Effector CD4-positive, alpha-beta T cell (primary cell): ENCODE measurements at places on chromosomes 3 and 15.

DNA sequence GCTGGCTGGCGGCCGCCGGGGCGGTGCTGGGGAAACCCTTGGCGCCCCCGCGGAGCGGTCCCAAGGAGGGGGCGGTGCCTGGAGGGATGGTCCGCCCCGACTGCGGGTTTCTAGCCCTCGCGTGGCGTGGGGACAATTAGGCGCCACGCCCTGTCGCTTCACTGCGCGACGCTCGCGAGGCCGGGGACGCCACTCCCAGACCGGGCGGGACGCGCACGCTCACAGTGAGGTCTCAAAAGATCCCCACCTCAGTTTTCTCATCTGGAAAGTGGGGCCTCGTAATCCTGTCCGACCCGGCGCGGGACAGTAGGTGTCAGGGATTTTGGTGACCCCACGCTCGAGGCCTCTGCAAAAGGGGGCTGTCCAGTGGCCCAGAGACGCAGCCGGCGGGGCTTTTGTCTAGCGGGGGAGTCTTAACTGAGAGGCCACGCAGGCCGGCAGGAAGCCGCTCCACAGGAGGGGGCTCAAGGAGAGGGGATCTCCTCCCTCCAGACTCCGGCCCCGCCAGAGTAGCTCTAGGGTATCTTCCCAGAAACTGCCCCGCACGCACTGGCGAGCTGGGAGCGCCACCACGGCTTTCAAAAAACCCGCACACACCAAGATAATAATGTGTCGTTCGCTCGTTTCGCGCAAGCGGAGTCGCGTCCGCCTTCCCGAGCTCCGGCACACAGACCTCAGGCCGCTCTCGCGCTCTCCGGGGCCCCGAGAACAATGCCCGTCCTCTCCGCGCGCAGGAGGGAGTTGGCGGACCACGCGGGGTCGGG, 710 bp upstream of the CLK3 start:
- DNase-seq, result peak; percentile 88

DNA sequence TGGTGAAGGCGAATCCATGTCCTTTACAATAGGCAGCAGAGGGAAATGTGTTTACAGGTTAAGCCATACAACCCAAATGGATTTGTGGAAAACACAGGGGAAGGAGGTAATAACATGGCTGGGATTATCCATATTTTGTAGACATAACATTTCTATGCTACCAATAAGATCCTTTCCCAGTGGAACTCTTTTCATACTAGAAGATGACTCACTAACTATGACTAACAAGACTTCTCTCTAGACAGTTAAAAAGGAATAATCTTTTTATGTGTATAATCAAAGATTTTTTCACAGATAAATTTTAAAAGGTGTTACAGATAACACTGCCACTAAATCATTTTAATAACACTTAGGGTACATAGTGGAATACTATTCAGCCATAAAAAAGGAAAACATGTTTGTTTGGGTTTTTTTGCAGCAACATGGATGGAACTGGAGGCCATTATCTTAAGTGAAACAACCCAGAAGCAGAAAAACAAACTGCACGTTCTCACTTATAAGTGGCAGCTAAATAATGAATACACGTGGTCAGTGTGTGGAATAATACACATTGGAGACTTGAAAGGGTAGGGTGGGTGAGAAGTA, 39.6 kb downstream of the VPS13C start:
- no peak for DNase-seq

DNA sequence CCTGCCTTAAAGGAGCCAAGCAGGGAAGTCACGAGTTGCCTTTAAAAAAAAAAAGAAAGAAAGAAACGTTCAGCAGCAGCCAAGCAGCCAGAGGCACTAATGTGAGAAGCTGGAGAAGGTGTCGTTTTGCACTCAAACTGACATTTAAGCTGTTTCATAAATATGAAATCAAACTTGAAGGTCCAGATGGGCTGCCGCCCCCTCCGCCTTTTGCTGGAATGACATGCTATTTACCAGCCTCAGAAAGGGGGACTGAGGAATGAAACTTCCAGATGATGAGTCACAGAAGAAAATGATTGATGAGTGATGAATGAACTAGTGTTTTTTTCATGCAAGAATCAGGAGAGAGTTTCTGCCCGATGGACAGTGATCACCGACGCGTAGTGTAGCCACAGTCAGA, 396.8 kb downstream of the IGSF11 start:
- no peak for DNase-seq

GRCh38 chr3:99952306-99952705, 134.6 kb downstream of the CMSS1 start:
- DNase-seq, result no peak

- DNase-seq, result no peak
These were observed 55.3 kb downstream of the GTF2E1 start for GRCh38 chr3:120797857-120798256.
